ENCODE measurements at places on chromosomes 12 and 14.

GRCh38 chr12:131986910-131987309, 37.2 kb downstream of the EP400 start:
- no peak for DNase-seq

GRCh38 chr12:13367973-13368372, 171.4 kb downstream of the EMP1 start:
- DNase-seq: no peak

DNA sequence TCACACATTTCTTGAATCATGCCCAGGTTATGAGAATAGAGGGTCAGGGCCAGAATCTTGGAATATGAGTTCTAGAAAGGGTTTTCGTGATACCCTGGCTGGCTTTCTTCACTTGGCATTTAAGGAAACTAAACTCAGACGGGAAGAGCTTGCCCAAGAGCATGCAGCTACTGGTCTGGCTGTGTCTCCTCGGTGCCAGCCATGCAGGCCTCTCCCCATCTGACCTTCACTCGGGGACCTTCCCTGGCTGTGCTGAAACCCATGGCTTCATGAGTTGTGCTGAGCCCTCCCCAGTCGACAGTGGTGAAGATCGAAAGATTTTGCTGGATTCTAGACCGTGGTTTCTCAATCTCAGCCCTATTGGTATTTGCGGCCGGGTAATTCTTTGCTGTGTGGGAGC, 38.0 kb downstream of the FOXN3 start:
- no peak for DNase-seq

DNA sequence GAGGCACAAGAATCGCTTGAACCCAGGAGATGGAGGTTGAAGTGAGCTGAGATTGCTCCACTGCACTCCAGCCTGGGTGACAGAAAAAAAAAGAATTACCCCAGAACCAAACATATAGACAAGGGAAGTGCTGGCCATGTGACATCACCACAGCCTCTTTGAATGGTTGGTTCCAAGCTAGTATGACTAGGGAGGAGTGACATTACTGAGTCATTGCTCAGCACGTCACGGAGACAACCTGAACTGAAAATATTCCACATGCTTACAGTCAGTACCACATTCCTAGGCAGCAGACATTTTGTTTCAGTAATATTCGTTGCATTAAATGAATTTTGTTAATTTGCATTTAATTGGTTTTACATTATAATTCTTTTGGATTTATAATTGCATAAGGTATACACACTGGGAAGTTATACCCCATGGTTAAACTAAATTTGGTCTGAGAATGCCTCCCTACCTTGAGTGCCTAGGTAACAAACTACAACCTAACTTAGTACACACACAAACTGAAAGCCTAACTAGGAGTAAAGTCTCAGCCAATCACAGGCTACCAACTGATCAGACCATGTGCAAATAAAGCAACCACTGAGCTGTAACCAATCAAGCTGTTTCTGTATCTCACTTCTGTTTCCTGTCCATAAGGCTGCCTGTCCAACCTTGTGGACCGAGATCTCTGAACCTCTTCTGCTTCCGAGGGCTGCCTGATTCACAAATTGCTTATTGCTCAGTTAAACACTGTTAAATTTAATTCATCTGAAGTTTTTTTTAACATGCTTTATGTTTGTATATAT, 164.4 kb downstream of the CAND1 start:
- no peak for DNase-seq

DNA sequence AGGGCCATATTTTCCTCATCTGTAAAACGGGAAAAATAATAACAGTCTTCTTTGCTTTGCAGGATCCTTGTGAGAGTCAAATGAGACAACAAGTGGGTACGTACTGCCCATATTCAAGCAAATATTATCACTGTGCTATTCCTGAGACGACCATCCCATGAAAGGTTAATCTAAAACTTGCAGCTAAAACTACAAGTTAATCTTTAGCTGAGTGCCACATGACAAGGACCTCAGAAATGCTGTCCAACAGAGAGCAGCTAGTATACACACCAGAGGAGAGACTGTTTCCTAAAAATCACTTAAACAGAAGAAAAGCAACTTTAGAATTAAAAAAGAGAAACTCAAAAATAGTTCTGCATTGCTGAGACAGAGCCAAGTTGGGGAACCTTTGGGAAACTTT, 162.7 kb upstream of the TMTC2 start:
- no peak for DNase-seq

DNA sequence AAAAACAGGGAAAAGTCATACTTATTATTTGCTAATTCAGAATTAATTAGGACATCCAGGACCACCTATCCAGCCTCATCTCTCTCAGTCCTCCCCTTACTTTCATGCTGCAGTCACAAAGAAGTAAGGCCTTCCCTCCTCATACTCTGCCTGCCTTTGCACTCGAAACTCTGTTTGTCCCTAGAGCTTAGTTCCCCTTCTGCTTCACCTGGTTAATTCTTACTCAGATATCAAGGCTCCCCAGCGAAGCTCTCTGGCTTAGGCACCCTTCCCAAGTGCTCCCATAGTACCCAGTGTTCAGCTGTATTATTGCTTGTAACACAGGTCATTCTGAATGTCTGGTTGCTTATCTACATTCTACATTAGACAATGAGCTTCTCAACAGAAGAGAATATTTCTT, 81.3 kb downstream of the ERGIC2 start:
- no peak for DNase-seq

DNA sequence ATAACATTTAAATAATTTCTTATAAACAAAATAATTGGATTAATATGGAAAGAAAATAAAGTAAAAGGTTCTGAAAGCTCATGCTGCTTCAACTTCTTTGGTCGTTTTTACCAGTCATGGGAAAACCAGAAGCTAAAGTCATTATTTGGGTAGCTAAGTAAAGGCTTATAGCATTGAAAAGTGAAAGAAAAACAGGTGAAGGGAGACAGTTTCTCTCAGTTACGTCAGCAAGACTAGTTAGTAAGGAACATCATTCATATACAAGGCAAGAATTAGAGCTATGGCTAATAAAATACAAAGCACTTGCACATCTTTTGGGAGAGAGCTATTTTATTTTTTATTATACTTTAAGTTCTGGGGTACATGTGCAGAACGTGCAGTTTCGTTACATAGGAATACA, 170.3 kb upstream of the SYT10 start:
- DNase-seq: no peak

DNA sequence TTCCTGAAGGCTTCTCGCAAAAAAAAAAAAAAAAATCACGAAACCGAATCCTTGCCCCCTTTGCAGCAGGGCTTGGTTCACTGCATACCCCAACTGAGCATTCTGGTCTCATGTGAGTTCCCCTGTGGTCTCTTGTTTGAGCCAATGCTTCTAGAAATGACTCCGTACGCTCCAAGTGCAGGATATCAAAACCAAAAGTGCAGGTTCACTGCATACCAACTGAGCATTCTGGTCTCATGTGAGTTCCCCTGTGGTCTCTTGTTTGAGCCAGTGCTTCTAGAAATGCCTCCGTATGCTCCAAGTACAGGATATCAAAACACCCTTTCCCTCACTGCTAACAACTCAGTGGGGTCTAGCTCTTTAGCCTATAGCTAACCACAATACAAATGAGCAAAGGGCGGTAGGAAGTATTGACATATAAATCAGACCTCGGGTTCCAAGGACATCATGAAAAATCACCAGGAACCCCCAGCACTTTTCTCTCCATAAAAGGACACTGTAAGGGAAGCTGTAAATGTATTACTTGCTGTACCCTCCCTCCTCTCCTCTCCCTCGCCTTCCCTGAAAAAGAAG, 206.3 kb upstream of the NOS1 start:
- DNase-seq: no peak

- DNase-seq: no peak
These were observed 92.8 kb downstream of the NINJ2 start for GRCh38 chr12:570435-570920.

DNA sequence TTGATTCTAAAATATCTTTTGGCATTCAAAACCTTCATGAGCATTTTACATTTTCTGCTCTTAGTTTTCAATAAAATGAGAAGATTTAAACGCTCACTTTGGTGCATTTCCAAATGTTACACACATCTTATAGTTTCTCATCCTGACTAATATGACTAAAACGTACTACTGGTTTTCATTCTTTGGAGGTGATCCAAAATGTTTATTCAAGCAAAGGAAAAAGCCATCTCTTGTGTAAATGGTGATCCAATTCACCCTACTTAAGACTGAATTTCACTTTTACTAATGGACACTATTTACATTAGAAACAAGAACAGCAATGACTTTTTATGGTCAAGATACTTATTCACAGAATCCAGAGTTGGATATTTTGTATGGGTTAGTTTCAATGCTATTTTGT, 86.6 kb downstream of the KITLG start:
- no peak for DNase-seq

- peak; percentile 10 for DNase-seq
These were observed 15.7 kb upstream of the FIGNL2 start for GRCh38 chr12:51863933-51864832.

DNA sequence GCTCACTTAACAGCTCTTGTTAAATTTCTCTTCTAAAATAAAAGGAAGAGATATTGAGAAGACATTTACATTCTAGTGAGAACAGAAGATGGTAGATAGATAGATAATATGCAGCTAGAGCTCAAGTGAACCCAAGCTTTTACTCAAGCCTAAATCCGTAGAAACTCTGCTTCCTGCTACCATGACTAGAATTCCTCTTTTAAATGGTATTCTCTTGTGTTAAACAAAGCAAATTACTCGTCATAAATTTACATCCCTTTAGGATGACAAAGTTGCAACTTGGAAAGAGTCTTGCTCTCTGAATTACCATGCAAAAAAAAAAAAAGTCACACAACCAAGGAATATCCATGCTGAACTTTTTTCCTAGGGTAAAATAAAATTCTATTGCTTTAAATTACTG, 160.7 kb upstream of the LRFN5 start:
- no peak for DNase-seq

DNA sequence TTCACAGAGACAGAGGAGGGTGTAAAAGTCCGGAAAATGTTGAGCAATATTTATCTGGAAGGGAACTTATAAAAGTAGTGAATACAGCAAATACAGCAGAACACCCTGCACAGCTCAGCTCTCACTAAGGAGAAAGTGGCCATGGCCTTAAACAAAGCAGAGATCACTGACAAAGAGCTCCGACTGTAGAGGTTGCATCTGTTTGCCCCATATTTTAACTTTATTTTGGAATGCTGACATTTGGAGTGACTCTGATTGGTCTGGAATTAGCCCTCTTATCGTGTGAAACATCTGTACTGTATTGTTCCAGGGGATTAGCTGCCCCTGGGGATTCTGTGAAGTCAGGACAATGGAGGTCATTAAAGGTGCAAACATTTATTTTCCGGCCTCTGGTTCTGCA, 1275.7 kb upstream of the FLRT2 start:
- DNase-seq: no peak

DNA sequence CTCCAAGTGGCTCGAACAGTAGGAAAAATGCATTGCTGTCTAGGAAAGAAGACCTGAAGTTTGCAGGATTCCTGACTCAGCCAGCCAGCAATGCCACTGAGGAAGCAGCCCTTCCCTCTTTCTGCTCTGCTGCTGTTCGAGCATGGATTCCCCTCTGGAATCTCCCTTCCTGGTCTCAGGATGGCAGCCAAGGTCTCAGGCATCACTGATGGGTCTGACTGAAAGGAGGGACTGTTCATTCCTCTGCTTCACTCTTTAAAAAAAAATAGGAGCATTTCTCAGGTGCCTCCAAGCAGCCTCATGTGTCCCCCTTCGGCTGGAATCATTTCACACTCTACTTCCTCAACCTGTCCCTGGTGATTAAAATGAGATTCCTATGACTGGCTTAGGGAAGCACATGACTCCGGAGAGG, 62.4 kb downstream of the SLC15A4 start:
- no peak for DNase-seq

DNA sequence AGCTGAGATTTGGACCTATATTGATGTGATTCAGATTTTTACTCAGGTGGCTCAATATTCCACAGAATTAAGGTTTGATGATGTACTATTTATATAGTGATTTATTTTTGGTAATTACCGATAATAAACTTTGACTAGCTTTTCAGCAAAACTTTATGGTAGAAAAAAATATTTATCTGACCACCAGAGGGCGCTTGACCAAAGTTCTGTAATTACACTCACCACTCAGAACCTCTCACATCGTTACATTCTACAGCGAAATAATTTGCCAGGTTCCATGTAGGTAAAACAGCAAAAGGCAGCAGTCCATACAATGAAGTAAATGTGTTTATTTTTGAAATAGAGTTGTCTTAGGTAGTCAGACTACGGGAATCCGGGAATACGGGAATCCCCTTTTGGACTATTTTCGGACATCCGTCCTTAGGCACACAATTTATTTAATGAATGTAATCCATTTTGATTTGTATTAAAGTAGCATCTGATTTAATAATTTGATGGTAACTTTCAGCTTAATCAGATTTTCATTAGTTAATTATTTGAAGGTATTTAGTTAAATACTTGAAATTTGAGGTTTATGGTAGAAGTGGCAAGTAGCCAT, 143.0 kb upstream of the DDHD1 start:
- DNase-seq: no peak

DNA sequence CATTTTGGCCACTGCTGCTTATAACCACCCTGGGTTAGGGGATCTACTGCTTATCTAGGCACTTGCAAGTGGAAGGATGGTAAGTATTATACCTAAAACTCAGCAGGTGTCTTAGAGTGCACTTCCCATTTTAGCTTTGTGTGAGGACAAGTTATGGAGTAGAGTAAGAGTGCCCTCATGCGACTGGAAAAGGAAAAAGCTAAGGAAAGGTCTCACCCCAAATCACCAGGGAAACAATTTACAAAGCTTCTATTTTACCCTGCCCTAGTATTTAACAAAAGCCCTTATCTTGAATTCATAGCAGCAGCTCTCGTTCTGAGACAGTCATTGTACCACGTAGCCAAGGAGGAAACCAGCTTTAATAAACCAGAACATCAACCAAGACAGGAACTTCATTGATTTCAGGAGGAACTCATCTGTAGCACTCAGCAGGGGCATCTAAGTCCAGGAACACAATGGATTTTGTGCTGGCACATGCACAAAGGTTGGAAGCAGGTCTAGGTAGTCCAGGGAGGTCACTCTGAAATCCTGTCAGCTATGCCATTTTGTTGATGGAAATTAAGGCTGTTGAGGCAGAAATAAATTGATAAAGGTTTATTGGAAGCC, 2.9 kb downstream of the RDH12 start:
- DNase-seq: no peak

- DNase-seq: peak; percentile 20
These were observed 568 bp downstream of the PPM1A start for GRCh38 chr14:60249321-60250256.

DNA sequence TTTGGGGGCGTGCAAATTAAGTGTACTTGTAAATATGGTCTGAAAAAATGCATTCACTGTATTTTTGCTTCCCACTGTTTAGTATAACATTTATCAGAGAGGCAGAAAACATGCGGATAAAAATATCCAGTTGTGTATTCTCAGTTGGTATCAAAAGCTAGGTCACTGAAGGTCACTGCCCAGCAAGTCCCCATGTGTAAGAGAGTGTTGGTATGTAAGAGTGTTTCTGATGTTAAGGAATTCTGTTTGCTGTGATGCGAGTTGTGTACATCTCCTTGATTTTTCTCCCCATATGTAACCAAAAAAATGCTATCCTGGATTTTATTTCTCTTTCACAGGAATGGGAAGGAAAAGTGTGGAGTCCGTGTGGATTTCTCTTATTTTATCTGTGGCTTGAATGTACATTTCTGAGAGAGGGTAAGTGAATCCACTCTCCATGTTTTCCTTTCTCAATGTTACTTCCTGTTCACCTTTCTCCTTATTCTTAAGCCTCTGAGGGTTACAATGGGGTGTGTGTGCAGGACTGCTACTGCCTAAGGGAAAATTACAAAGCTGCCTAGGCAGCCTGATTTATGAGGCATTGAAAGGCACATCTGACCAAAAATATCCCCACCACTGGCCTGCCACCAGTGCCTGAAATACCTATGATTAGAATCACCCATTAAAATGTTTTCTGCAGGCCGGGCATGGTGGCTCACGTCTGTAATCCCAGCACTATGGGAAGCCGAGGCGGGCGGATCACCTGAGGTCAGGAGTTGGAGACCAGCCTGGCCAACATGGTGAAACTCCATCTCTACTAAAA, 97.9 kb upstream of the USP44 start:
- DNase-seq: no peak
